IMR-90 (cell line): ENCODE measurements at places on chromosomes 7 and 10. TPM values are rescaled to one million over a fixed set of nuclear protein-coding genes. Genes with fewer than 3 reads are reported as not detected.

DNA sequence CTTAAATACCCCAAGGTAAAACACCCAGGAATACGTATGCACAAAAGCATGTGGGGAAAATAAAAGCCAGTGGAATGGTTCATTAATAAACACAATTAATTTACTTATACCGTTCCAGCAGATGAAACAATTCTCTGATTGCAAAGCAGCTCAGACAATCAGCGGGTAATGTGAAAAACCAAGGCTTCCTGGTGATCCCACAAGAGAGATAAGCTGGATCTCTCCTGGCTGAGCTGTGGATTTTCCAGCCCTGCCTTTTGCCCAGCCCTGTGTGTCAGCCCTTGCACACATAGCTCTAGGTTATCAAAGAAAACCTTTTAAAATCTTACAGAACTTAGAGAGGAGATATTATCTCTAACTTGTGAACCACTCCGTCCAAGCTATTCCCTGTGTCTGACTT, 1010.7 kb upstream of the AUTS2 start:
- DNase-seq, result no peak

DNA sequence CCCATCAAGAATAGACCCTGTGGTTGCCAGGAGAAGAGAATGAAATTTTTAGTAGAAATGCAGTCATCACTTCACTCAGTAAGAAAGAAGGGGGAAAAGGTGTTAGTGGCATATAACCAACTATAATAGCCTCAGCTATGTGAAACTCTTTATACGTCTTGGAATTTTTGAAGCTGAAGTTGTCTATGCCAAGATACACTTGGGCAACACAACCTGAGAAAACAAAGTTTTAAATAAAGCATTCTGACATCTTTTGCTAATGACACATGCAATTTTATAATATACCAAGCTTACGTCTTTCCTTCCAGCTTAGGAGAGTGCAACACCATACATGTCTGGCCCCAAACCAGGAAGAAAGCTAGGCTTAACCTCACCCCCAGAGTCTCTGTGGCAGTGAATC, 40.8 kb upstream of the ZNF438 start:
- DNase-seq, result no peak

CTNNA3 gene
- total RNA-seq, result 0.83 and 0.90 TPM in 2 replicates

- DNase-seq, result peak; percentile 84
Measured at GRCh38 chr7:19470031-19470430, 238.8 kb downstream of the POLR1F start.

RBP3 gene
- total RNA-seq, result not detected in 2 replicates

DNA sequence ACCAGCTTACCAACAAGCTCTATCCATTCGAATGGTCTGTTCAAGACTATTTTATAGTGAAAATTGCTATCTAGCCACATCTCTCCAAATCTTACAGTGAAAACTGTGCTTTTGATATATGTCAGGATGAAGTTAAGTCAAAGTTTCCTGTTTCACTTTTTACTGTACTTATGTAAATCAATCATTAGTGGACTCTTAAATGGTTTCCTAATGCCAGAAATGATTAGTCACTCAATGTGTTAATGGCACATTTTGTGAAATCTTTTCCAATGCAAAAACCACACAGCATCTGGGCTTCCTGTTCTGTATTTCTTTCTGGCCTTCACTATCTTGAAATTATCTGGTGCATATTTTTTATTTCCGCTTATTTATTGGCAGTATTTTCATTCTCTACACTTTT, 87.3 kb upstream of the STEAP1B start:
- DNase-seq, result no peak

DNA sequence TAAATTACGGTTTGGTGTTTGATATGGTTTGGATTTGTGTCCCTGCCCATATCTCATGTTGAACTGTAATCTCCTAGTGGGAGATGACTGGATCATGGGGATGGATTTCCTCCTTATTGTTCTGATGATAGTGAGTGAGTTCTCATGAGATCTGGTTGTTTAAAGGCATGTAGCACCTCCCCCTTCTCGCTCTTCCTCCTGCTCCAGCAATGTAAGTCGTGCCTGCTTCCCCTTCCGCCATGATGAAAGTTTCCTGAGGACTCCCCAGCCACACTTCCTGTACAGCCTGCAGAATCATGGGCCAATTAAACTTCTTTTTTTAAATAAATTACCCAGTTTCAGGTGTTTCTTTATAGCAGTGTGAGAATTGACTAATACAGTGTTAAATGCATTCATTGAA, 116.6 kb downstream of the DOCK4 start:
- no peak for DNase-seq

- DNase-seq, result no peak
Measured at GRCh38 chr7:69196593-69196992, 401.7 kb upstream of the AUTS2 start.

DNA sequence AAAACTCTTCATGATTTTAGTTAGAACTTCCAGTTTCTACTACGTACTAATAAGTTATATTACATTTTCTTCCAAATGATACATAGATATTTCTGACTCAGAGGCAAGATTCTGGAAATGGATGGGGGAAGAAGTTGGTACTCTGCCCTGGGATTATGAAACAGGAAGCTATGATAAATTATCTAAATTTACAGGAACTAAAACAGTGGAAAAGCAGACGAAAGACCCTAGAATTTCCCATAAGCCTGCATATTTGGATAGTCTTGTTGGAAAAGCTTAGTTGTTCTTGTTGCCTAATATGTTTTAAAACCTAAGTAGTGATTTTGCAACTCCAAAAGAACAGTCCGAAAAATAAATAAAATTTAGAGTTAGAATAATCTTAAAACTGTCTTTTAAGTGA, 21.8 kb downstream of the CFAP69 start:
- peak; percentile 61 for DNase-seq
